ENCODE measurements at places on chromosomes 16 and 17.

GRCh38 chr16:69847643-69848042 is 85.5 kb downstream of the WWP2 start:
- no peak for DNase-seq

GRCh38 chr17:73952480-73953205 is 250.8 kb upstream of the RPL38 start:
- DNase-seq, result peak; percentile 68

DNA sequence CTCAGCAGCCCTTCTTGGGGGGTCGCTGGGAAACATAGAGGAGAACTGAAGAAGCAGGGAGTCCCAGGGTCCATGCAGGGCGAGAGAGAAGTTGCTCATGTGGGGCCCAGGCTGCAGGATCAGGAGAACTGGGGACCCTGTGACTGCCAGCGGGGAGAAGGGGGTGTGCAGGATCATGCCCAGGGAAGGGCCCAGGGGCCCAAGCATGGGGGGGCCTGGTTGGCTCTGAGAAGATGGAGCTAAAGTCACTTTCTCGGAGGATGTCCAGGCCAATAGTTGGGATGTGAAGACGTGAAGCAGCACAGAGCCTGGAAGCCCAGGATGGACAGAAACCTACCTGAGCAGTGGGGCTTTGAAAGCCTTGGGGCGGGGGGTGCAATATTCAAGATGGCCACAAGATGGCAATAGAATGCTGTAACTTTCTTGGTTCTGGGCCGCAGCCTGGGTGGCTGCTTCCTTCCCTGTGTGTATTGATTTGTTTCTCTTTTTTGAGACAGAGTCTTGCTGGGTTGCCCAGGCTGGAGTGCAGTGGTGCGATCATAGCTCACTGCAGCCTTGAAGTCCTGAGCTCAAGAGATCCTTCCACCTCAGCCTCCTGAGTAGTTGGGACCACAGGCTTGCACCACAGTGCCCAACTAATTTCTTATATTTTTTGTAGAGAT is 3.4 kb downstream of the STH start:
- DNase-seq, result peak; percentile 94

GRCh38 chr17:39966771-39967170 is 4.0 kb downstream of the GSDMA start:
- no peak for DNase-seq

DNA sequence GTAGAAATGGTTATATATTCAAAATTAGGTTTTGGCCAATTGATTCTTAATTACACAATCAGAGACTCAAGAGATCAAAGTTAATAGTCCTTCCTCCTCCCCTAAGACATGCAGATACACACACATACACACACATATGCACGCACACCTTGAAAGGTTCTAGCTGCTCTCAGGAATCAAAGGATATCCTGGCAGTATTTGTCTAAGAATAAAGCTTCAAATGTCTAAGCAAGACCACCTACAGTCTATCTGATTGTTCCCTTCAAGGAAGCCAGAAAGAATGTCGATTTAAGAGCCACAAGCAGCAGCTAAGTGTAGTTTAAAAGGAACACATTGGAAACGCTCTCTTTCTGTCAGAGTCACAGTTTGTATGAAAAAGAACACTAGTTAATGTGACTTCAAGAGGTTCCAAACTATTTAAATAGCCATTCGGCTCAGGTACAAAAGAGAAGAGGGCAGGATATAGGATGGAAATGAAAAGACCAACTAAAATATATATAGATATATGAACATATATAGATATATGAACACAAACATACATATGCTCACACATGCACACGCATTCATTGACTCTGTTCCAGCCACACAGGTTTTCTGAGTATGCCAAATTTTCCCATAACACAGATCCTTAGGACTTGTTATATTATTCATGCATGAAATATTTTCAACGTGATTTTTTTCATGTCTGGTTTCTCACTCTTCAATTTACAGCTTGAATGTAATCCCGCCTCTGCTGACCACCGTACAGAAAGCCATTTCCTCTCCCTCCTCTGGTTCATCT is 79.0 kb downstream of the CDH8 start:
- DNase-seq, result no peak

DNA sequence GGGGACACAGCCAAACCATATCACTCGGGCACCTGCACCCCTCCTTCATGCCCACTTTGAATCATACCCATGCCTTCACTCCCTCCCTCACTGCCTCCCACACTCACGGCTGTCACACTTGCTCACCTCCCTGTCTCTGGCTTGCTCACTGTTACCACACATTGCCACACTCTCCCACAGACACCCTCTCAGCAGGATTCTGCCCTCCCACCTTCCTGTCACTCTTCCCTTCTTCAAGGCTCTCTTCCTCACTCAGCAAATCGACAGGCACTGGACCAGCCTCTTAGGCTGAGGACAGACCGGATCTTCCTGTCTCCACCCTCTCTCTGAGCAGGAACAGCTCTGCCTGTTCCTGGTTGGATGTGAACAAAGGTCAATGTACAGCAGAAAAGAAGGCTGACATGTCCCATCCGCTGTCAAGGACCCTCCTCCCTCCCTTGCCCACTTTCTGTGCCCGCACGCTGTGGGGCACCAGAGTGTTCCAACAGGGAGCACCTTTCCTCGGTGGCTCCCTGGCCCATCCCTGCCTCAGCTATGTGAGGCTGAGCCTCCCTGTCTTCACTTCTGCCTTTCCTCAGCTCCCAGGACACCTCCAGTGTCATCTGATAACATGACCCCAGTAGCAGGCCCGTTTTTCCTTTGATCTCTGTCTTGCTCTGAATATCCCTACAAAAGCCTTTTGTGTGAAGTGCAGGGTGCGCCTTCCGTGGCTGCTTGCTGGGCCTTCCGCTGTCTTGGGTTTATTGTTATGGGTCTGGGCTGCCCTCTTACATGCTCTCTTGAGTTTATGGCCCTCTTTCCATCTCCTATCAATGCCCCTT is 47.0 kb downstream of the CCDC182 start:
- peak; percentile 82 for DNase-seq

- no peak for DNase-seq
These were observed 46.4 kb downstream of the IRF8 start for GRCh38 chr16:85945424-85945751.

DNA sequence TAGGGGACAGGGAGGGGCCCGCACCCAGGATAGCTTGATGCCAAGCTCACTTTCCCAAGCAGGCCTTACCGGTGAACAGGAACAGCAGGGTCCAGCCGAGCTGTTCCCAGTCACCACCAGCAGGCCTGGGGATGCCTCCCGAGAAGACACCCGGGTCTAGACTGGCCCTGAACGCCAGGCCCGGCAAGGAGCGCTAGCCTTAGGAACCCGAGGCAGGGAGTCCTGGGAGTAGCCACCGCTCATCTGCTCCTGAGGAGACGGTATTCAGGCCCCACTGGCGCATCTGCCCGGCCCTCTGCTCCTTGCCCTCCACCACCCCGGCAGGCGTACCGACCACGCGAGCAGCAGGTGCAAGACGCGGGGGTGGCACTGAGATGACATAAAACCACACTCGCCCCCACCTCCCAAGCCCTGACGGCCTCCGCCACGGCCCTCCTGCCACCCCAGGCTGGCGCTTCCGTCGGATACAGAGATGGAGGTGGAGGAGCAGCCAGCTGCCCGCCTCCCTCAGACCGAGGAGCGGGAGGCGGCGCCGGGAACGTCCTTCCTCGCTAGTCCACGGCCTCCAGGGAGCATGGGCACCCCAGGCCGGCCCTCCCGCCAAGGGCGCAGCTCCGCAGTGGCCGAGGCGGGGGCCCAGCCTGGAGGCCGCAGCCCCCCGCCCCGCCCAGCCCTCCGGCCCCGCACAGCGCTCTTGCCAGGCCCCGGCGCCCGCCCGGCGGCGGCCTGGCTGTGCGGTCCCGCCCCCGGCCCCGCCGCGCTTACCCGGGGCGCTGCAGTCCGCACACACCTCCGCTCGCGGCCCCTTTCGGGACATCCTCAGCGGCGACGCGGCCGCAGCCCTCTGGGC is 661 bp downstream of the GIT1 start:
- peak; percentile 40 for DNase-seq

- DNase-seq, result peak; percentile 82
These were observed 4.2 kb upstream of the ATXN7L3 start for GRCh38 chr17:44203731-44204440.

GRCh38 chr17:19392303-19392702 is 5.3 kb upstream of the MFAP4 start:
- DNase-seq, result no peak

GRCh38 chr17:77327181-77327565 is 186.4 kb downstream of the SEC14L1 start:
- DNase-seq, result no peak

- DNase-seq, result no peak
These were observed 604.7 kb upstream of the SALL1 start for GRCh38 chr16:51755577-51756355.

GRCh38 chr17:1206026-1206777 is 26.4 kb upstream of the ABR start:
- no peak for DNase-seq

DNA sequence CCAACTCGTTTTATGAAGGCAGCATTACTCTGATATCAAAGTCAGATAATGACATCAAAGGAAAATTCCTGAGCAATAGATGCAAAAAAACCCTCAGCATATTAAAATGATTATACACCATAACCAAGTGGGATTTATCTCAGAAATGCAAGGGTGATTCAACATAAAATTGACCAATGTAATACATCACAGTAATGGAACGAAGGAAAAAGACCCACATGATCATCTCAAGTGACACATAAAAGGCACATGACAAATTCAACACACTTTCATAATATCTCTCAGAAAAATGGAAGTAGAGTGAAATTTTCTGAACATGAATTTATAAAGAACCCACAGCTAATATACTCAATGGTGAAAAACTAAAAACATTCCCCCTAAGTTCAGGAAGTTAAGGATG is 118.8 kb downstream of the ITFG1 start:
- DNase-seq, result no peak

GRCh38 chr16:77499373-77500285 is 64.8 kb upstream of the ADAMTS18 start:
- peak; percentile 56 for DNase-seq

DNA sequence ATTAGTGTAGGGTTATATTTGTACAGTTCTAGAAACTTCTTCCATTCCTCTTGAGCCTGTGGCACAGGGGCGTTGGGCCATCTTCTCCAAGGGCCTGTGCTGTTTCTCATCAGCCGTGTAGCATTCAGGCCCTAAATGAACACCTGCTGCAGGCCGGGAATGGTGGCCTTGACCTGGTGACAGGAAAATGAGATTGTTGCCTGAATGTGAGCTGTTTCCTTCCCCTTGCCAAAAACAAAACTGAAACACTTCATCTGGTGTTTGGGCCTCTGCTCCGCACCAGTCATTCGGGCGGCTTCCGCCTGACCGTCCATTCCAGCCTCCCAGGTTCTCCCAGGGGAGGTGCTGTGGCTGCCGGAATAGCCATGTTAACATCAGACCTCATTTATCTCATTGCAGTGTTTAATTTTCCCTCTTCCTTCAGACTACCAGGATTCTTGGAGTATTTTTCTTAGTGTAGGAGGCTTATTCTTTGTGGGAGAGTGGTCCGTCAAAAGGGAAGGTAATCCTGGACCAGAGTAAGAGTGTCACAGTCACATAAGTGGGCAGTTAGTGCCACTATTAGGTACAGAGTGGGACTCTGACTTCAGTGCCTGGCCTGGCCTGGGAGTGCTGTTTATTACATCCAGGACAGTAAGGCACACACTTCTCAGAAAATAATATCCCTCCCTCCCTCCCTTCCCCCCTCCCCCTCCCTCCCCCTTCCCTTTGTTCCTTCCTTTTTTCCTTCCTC is 61.9 kb downstream of the WWP2 start:
- no peak for DNase-seq

DNA sequence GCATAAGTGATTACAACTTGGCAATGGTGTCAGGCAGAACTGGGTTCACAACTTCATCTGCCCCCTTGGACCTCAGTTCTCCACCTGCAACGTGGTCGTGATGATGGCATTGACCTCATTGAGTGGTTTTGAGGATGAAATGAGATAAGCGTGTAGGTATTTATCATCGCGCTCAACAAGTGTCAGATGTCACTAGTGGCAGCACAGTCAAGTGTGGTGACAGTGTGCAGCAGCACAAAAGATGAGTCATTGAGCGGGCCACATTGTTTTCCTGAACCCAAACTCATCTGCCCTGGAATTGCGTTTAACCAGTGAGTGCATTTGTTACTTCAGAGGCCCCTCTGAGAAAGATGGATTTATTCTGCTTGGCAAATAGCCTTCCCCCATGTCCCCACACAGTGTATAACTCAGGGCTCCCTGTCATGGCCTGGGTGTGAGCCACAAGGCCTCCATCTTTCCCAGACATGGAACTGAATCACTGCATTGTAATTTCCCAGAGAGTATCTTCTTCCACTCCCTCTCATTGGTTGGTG is 20.9 kb downstream of the IRX3 start:
- no peak for DNase-seq

GRCh38 chr16:58198022-58198683 is at the start of gene CSNK2A2:
TSS of gene CSNK2A2 (minus strand) at chr16:58198106. CDS start at chr16:58197736, 370 bp downstream.
- DNase-seq, result peak; percentile 44

DNA sequence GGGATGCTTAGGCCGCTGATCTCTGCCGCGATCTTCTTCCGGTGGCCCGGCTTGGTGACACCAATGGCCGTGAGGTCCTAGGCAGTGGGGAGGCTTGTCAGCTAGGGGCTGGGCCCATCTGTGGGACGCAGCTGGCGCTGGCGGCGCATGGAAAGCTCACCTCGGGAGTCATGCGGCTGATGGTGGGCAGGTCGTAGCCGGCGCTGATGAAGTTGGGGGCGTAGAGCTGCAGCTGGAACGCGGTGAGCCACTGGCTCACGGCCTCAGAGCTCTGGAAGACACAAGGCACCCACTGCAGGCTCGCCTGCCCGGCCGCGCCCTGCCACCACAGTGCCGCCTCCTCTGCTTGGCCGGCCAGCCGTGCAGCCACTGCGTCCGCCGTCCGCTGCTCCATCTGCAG is 12.7 kb downstream of the CASKIN1 start:
- no peak for DNase-seq

GRCh38 chr16:55252577-55252976 is 71.4 kb upstream of the IRX6 start:
- no peak for DNase-seq

- DNase-seq, result no peak
These were observed 14.5 kb downstream of the CCL11 start for GRCh38 chr17:34299956-34300577.

DNA sequence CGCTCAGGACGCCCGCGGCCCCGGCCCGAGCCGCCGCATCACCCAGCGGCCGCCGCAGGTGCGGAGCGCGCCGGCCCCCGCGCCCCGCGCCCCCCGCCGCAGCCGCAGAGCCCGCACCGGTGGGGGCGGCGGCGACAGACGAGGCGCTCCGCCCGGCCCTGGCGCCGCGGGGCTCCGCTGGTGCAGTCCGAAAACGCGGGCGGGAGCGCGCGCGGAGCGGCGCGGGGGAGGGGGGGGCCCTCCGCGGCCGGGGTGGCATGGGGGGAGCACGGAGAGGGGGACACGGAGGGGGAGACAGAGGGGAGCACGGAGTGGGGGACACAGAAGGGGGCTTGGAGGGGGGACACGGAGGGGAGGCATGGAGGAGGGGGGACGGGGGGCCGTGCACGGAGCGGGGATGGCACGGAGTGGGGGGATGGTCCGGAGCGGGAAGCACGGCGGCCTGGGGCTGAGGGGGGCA is at the start of gene AATK:
TSS of gene AATK (minus strand) at position 189 of the 460 bp plus-strand sequence. CDS start 229 bp downstream, outside the sequence.
- DNase-seq, result no peak

DNA sequence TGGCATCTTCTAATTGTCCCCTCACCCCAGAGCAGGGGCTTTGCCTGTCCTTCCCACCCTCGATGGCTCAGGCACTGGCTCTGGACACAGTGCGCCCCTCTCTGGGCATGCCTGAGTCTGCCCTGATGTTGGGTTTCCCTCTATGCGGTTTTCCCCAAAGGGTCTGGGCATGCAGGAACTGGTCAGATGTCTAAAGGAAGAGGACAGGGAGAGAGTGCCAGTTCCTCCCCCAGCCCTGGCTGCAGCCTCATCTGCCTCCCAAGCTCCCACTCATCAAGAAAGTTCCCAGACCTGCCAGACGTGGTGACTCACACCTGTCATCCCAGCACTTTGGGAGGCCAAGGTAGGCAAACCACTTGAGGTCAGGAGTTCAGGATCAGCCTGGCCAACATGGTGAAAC is 41.3 kb upstream of the PABPN1L start:
- no peak for DNase-seq
